ENCODE measurements at places on chromosomes 3 and 15.

GRCh38 chr3:140455521-140456214 is 222.2 kb upstream of the TRIM42 start:
- no peak for DNase-seq

DNA sequence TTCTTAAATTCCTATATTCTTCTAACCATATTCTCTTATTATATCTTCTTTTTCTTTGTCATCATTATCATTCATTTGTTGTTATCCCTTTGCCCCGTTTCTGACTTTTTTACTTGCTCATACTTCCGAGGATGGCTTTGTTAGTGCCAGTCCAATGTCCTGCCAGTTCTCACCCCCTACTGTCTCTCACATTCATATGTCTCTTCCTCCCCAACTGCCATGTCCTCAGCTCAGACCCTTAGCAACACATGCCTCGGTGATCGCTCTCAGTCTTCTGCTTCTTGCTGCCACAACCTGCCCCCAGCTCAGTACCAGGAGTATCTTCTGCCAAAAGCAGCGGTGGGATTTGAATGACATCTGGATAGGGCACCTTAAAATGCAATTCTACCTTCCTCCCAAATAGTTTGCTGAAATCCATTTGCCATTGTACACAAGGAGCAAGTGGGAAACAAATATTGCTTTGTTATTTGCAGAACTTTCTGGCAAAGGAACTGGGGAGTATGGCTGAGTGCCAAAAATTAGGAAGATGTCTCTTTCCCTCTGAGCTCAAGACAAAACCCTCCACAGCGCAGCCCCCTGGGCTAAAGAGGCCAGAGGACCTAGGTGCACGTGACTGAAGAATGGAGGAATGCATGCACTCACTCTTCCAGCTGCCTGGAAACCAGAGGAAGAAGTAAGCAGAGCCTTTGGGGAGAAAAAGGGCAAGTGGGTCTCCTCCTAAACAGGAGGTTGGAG is 57.7 kb upstream of the CTNNB1 start:
- no peak for DNase-seq

DNA sequence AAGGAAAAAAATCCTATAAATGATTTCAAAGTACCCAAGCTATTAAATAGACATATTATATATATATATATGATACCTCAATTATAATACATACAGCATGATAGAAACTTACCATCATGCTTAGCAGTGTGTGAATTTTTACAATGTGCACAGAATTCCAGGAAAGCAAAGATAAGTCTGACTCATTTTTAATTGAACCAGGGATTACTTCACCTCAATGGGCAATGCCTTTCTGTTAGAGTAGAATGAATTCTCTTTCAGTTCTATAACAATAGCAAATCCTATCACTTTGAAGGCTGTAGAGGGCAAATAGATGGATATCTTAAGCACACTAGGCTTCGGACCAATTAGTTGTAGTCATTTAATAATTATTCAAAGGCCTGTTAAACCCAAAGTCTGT is 54.8 kb upstream of the P3H2 start:
- no peak for DNase-seq

GRCh38 chr3:178059119-178059518 is 477.1 kb upstream of the KCNMB2 start:
- DNase-seq, result no peak

GRCh38 chr3:150124142-150124541 is 153.4 kb upstream of the PFN2 start:
- DNase-seq, result no peak

GRCh38 chr3:117695871-117696645 is 986.5 kb downstream of the TUSC7 start:
- DNase-seq, result no peak

DNA sequence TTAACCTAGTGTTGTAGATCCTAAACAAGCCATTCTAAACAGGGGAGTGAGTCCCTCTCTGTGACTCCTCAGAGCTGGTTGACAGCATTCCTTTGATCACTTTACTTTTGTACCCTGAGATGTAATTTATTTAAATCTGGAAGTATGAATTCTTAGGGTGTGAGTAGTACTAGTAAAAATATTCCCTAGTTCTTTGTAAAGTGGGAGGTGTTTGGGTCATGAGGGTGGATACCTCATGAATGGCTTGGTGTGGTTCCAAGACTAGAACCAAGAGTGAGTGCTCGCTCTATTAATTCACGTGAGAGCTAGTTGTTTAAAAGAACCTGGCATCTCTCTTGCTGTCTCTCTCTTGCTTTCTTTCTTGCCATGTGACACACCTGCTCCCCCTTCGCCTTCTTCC is 223.7 kb downstream of the SQOR start:
- no peak for DNase-seq
